ENCODE measurements at places on chromosomes 2 and 18. TPM values are rescaled to one million over a fixed set of nuclear protein-coding genes. Genes with fewer than 3 reads are reported as not detected.

TMEM169 gene
- 1.2 TPM for total RNA-seq

DUSP19 gene
- 0.68 TPM for total RNA-seq

PDE11A gene
- not detected for total RNA-seq

DRC1 gene
- not detected for total RNA-seq

INHBB gene
- not detected for total RNA-seq

ZEB2 gene
- 4.0 TPM for total RNA-seq

ERMN gene
- 2.2 TPM for total RNA-seq

STK39 gene
- total RNA-seq = 34.8 TPM

CRYBA2 gene
- not detected for total RNA-seq

COL3A1 gene
- not detected for total RNA-seq
